ENCODE measurements at places on chromosomes 3 and 15.

DNA sequence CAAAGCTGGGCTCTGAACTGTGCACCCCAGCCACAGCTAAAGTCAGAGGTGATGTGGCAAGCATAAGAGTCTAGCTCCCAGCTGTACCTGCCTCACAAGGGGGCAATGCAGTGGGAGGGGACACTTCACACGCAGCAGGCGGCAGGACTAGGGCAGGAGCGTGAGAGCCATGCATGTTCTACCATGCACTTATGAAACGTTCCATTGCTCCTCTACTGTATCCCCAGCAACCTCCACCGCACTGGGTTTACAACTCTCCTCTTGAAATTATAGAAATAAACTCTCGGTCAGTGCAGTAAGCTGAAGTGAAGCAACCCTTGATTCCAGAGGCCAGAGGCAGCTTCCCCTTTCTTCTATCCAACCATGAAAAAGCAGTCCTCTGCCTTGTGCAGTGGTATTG, 298.6 kb upstream of the STT3B start:
- DNase-seq: no peak

DNA sequence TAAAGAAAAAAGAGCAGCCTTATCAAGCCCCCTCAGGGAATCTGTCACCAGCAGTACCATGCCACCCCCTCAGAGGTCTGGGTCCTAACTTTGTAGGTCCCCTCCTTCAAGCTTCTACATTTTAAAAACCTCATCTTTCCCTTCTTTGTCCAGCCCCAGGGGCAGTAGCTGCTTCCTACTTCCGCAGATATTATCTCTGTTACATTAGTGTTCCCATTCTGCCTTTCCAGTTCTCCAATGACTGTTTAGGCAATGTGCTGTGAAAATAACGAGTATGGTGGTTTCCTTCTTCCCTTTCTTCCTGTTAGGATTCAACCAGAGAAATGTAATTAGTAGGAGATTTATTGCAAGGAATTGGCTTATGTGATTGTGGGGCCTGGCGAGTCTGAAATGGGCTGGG, 126.1 kb upstream of the TNIK start:
- DNase-seq: no peak

DNA sequence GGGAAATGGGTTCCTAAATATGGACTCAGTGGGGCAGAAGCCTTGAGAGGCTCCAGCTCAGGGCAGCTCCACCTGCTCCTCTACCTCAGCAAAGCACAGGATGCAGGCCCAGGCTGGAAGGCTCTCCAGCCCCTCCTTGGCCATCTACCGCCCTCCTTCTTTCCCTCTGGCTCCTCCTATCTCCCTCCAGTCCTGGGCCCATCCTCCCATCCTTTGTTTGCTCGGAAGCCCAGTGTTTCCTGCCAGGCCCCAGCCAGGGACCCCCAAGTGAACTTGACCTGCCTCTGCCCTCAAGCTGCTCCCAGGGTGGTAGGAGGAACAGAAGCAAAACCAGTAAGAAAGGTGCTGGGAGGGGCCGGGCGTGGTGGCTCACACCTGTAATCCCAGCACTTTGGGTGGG, 20.1 kb downstream of the MAPKAPK3 start:
- DNase-seq: no peak

- no peak for DNase-seq
Measured at GRCh38 chr15:66621491-66622467, 56.0 kb upstream of the LCTL start.

DNA sequence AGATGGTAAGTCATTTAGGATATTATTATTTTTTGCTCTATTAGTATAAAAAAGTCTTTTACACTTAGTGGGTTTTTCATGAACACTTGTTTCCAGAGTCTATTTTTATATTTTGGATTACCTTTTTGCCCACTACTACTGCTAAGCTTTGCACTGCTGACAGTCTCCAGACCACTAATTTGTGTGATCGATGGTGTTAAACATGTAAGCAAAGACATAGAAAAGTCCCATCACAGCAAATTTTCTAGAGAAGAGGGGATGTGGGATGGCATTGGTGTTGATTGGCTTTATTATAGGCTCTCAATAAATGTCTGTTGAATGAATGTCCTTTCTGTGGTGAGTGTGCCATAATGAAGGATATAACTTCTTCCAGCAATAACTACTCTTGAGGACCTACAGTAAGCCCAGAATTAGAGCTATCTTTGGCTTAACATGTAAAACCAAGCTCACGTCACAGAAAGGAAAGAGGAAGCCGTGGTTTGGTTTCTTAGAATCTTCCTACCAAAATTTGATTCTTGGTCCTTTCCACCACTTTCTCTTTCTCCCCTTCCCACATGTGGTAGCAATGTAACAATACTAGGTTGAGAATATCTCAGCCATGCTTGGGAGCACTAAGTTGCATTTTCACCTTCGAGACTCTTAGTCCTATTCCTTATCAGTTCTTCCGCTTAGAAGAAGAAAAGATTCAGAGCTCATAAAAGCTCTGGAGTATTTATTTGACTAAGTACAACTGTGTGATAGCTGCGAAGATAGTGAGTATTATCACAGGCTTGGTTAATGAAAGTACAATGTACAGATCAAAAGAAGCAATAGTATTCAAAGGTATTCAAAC, 90.6 kb upstream of the UMPS start:
- no peak for DNase-seq

- DNase-seq: no peak
Measured at GRCh38 chr15:51558876-51559275, 63.7 kb downstream of the DMXL2 start.

DNA sequence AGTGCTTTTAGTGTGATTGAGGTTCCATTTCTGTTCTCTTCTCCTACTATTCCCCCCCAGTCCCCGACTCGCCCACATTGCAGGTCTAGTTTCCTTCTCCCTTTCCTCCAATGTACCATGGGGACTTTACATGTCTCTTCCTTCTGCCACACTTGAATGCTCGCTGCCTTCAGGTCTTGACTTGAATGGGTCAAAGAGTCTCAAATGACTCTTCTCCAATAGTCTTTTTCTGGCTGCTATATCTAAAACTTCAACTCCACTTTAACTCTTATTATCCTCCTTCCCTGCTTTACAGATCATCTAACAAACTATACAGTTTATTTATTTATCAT, 213.9 kb upstream of the SLC2A2 start:
- DNase-seq: no peak

GRCh38 chr3:184680385-184681345, 31.2 kb downstream of the MAGEF1 start:
- no peak for DNase-seq

DNA sequence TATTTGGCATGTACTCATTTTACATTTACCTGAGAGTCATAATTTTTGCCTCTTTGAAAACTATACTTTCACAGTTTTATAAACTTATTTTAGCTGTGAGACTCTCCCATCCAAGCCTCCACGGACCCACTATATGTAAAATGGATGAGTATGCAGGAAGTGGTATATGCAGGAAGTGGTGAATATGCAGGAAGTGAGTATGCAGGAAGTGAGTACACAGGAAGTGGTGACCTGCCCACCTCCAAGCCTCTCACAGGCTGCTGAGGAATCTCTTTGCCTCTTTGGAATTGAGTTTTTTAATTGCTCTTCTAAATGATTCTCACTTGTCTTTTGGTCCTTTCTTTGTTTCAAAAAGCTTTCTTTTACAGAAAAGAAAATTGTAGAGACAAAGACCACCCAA, 85.2 kb downstream of the KBTBD8 start:
- DNase-seq: no peak

DNA sequence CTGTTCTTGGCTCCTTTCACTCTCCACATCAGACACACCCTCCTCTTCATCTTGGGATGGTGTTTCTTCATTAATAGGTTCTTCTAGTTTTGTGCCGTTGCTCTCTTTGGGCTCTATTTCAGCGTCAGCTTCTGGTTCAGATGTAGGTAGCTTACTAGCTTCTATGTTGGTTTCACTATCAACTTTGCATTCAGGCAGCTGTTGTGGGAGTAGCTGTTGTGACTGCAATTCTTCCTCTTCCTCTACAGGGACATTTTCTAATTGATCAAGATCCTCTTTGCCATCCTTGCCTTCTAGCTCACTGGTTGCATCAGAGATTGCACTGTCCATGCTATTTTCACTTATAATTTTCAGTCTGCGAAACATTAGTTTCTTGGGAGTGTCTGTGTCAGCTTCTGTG, 80.1 kb downstream of the SETD2 start:
- no peak for DNase-seq

DNA sequence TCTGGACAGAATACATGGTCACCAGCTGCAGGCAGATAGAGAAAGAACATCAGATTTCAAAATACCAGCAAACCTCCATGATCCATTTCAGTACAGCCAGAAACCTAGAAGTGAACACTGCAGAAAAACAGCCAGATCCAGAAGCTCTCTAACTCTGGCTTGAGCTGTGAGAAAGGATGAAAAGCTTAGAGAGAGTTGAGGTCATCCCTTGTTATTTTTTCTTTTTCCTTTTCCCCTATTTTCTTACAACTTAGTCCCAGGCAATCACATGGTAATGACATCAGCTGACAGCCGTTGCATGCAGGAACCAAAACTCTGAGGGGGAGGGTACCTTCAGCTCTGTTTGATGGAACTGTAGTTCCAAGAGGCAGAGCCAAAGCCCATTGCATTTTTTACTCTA, 113.2 kb downstream of the TCF12 start:
- no peak for DNase-seq

- DNase-seq: no peak
Measured at GRCh38 chr3:3744826-3745225, 54.4 kb upstream of the LRRN1 start.

DNA sequence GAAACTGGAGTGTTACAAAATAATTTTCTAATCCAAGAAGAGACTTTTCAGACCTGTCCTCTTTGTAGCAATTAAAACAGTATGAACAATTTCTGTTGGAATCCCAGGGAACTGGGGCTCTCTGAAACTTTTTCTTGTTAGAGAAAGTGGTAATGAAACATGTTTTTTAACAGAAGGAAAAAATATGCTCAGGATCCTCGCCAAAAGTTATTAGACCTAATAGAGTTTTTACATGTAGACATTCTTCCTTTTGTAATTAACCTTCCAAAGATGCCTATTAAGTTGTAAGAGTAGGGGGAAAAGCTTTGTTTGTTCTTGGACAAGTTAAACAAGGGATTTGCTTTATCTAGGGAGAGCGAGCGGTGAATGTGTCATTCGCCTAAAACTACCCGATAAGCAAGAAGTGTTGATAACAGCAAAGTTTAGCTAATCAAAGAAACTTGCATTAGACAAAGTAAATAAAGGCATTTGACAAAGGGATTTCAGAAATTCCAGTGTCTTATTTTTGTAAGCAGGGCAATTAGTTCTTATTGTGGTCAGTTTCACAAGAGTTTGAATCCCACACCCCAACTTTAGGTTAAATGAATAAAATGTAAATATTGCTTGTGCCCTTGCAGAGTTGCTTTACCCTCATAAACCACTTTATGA, 2.3 kb downstream of the RARB start:
- no peak for DNase-seq

GRCh38 chr15:40054855-40055575, 16.0 kb upstream of the SRP14 start:
- DNase-seq: peak; percentile 87

DNA sequence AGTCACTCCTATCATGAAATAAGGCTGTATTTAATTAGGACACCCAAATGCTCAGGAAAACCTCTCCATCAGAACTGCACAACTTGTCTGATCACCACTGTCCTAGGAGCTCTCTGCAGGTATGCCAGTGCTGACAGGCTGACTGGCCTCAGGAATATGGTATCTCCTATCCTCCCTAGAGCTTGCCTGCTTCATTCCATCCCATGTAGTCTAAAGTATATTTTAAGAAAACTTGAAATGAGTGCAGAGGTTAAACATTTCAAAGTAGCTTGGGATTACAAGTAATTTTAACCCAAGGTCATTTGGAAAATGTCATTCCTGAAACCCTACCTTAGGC, 23.7 kb downstream of the FILIP1L start:
- no peak for DNase-seq

DNA sequence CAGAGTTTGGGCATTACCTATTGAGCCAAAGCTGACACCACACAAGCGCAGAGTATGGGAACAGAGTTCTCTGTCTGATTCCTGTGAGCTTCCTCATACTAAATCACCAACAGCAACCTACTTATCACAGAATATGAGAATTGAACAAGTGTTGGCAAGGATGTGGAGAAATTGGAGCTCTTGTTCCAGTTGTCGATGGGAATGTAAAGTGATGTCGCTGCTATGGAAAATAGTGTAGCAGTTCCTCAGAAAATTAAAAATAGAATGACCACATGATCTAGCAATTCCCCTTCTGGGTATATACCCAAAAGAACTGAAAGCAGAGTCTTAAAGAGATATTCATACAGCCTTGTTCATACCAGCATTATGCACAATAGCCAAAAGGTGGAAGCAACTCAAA, 33.4 kb downstream of the CD86 start:
- no peak for DNase-seq

- DNase-seq: no peak
Measured at GRCh38 chr3:69500604-69501003, 114.7 kb upstream of the FRMD4B start.

- DNase-seq: no peak
Measured at GRCh38 chr3:150995510-150995909, 23.0 kb upstream of the CLRN1 start.

DNA sequence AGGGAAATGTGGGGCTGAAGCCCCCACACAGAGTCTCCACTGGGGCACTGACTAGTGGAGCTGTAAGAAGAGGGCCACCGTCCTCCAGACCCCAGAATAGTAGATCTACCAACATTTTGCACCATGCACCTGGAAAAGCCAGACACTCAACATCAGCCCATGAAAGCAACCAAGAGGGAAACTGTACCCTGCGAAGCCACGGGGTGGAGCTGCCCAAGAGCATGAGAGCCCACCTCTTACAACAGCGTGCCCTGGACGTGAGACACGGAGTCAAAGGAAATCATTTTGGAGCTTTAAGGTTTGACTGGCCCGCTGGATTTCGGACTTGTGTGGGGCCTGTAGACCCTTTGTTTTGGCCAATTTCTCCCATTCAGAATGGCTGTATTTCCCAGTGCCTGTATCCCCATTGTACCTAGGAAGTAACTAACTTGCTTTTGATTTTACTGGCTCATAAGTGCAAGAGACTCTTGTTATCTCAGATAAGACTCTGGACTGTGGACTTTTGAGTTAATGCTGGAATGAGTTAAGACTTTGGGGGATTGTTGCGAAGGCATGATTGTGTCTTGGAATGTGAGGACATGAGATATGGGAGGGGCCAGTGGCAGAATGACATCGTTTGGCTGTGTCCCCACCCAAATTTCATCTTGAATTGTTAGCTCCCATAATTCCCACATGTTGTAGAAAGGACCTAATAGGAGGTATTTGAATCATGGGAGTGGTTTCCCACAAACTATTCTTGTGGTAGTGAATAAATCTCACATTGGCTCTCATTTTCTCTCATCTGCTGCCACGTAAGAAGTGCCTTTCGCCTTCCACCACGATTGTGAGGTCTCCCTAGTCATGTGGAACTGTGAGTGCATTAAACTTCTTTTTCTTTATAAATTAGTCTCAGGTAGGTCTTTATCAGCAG, 105.8 kb downstream of the CBLB start:
- DNase-seq: no peak

Measured in RPMI8226 (cell line).